ENCODE measurements at places on chromosomes 4 and X. TPM values are rescaled to one million over a fixed set of nuclear protein-coding genes. Genes with fewer than 3 reads are reported as not detected.

SOX3 gene
- polyA plus RNA-seq = not detected

PLP2 gene
- polyA plus RNA-seq = 257 TPM

PQBP1 gene
- polyA plus RNA-seq = 98.9 TPM

CITED1 gene
- polyA plus RNA-seq = not detected

RNF128 gene
- not detected for polyA plus RNA-seq
